ENCODE measurements at places on chromosomes 6 and 20.

- no peak for DNase-seq
Observed at GRCh38 chr20:59431014-59431413, 130.6 kb downstream of the EDN3 start.

DNA sequence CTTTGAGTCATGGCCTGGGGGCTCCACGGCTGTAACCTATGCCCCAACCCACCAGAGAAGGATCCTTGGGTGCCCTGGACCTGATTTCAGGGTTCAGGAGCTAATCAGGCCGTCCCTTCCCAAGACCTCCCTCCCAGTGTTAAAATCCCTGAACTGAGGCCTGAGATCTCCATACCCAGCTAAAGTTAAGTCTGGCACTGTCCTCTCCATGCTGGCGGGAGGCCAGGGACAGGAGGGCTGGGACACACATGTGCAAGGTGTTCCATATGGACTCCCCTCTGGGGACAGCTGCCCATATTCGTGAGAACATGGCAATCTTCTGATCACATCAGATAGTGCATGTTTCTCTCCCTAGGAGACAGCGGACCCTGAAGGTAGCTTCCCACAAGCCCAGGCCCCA is 11.5 kb upstream of the TREML4 start:
- no peak for DNase-seq

GRCh38 chr20:62239278-62239879 is 1.1 kb downstream of the OSBPL2 start:
- DNase-seq = no peak

GRCh38 chr6:5249451-5250122 is 11.2 kb downstream of the LYRM4 start:
- DNase-seq = no peak

DNA sequence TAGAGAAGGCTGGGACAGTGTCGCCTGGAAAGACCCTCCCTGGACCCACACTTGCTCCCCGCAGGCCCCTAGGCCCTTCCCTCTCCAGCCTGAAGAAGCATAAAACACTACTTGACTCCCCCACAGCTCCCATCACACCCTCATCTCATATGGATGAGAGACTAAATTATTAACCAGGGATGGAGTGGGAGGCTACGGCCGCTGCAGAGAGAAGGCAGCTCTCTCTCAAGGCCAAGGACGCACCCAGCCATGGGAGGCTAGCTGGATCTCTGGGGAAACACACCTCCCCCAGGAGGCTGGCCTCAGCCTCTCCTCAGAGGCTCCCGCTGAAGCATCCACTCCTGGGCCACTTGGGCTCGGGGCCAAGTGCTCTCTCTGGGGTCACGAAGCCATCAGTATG is 102.5 kb downstream of the GRM4 start:
- no peak for DNase-seq

DNA sequence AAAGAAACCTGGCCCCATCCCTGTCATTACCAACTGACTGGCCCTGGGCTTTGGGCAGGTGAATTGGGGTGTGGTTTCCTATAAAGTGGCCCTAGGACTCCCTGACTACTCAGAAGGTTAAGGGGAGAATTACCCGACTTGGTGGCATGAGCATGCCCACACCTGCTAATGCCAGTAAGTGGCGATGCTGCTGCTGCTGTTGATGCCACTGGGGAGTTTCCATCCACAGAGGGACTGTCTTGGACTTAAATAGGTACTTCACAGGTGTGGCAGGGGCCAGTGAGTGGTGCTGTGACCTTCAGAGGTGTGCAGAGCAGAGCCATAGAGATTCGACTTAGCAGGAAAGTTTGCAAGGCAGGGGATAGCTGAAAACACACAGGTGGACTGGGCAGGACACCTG is 32.6 kb upstream of the MDFI start:
- DNase-seq = no peak

GRCh38 chr6:22673474-22673873 is 104.1 kb downstream of the HDGFL1 start:
- no peak for DNase-seq

Measured in dermis microvascular lymphatic vessel endothelial cell (primary cell).